ENCODE measurements at places on chromosomes 11 and 22.
A peak's percentile ranks its signal among the peaks of the same experiment; 100 is the strongest.

DNA sequence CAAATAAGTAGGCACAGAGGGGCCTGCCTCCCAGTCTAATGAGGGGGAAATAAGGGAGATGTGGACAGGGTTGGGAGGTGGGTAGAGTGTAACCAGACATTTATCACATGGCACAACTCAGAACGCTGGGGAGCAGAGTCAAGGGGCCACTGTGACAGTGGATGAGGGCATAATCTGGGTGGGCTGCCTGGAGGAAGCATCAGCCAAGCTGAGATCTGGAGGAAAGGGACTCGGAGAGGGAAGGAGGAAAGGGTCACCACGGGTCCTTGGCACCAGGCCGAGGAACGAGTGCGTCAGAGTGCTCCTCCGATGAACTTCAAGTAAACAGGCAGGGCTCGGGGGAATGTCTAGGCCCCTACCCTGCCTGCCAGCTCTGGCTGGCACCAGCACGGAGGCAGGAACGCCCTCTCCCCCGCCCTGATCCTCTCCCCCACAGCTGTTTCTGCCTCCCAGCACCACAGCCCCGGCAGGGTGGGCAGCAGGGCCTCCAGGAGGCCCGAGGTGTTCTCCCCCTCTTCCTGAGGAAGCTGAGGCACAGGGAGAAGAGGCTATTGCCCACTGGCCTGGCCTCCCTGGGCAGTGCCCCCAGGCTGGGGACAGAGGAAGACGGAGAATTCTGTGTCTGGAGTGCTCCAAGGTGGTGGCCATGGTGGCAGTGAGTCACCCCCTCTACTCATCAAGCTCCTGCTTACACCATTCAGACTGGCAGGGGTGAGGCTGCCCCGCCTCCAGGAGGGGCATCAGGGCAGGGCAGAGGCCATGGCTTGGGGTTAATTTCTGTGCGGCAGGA is 4.2 kb downstream of the ALDH3B1 start:
- no peak for DNase-seq

DNA sequence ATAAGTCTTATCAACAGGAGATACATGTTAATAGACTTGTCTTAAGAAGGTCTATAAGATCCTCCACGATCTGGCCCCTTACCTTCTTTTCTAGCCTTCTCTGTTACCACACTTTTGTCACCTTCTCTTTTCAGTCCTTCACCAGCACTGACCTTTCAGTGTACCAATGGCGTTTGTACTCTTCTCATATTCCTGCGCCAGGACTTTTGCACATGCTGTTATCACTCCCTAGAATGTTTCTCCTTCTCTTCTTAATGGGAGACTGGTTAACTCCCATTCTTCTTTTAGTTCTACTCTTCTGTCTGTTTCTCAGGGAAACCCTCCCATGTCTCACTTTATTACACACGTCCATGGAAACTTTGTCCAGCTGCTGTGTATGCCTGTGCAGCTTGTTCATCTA is 4.4 kb upstream of the EED start:
- DNase-seq = no peak

DNA sequence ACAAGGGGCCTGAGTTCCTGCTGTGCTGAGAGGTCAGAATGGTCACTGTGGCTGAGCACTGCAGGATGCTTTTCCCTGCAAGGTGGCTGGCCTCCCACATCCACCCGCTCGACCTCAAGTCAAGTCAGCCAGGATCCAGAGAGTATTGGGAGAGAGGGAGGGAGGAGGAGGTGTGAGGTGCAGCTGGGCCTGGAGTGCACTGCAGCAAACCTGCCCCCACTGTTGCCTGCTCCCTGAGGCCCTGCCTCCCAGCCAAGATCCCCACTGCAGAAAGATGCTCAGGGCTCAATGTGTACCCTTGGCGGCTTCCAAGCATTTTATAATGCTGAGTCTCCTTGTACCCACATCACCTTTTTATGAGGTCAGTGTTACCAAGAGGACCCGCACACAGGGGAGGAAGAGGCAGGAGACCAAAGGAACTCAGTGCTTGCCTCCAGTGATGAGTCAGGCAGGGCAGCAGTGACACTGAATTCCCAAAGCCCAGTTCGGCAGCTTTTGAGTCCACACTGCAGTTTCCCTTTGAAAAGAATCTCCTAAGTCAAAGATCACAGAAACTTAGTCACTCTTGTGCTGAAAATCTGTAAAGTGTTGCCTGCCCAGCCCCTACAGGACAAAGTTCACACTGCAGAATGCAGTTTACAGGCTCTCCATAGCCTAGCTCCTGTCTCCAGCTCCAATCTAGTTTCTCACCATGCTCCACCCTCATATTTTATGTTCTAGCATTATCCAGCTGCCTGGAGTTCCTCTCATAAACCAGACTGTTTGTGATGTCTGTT is 3.1 kb downstream of the ENDOD1 start:
- DNase-seq = no peak

- DNase-seq = no peak
Observed at GRCh38 chr11:26936109-26936508, 57.8 kb upstream of the FIBIN start.

DNA sequence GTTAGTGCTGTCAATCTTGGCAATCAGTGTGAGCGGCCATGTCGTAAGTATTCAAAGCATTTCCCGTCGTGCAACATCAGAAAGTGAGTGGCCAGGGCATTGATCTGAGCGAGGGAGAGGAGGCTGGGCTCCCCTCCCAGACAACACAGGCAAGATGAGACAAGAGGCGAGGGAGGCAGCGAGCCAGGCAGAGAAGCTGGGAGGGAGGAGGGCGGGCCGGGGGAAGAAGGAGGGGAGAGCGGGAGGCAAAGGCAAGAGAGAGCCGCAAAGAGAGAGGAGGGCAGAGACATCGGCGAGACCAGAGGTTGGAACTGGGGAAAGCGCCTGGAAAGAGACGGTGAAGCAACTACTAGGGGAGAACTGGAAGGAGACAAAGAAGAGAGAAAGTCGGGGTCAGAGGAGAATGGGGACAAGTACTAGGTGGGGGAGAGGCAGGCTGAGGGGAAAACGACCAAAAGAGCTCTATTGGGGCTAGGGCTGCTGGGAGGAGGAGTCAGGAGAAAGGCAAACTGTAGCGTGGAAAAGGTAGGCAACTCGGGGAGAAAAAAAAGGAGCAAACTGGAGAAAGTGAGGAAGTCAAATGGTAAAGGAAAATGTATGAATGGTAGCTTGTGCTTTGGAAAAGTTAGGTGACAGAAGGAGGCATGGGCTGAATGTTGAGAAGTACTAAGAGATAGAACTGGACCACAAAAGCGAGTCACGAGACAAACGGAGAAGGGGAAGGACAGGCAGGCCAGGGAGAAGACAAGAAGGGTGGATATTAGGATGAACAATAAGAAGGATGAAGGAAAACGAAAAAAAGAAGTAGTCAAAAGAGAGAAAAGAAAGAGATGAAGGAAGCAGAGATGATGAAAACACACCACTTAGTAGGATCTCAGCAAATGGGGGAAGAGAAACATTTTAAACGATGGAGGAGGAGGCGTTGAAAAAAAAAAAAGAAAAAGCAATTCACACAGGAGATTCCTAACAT is 130.5 kb upstream of the C11orf58 start:
- peak; percentile 80 for DNase-seq

GRCh38 chr11:106457727-106458126 is 380.3 kb downstream of the AASDHPPT start:
- no peak for DNase-seq

- DNase-seq = no peak
Observed at GRCh38 chr11:66970807-66971442, 4.2 kb upstream of the C11orf86 start.

Measured in right lung (tissue), 10 donors.